ENCODE measurements at places on chromosomes 5 and 9.
A peak's percentile ranks its signal among the peaks of the same experiment; 100 is the strongest.

DNA sequence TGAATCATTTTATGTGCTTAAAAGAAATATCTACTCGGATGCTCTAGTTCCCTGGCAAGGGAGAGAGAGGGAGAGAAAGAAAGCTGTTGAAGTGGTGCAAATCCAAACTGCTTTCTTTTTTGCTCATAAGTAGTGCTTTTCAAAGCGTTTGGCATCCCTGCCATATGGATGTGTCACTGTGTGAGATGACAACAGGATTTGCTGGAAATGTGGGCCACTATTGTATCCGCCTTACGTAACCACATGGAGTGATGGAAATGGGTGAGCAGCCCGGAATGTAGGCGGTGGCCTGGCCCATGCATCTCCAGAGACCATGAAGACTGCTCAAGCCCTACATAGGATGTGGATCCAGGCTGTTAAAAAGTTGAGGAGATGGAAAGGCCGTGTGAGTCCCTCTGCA lies 30.8 kb downstream of the TJP2 start:
- DNase-seq = no peak

GRCh38 chr9:93092251-93092991 lies 3.6 kb upstream of the CARD19 start:
- no peak for DNase-seq

DNA sequence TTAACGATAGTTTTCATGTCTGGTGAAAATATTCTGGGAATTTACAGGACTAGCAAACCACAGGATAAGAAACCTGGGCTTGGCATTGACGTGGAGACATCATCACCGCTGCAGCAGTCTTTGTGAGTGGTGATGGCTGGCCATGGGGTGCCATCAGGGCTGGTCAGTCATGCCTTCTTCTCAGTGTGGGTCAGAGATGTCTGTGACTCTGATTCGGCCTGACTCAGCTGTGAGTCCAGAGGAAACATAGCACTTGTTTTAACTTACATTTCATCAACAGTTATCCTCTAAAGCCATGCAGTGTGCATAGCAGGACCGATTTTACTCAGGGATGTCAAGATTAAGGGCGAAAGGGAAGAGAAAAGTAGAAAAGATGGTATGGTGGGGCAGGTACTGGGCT lies 33.2 kb upstream of the CYFIP2 start:
- no peak for DNase-seq

GRCh38 chr9:107243742-107244141 lies 39.3 kb upstream of the RAD23B start:
- DNase-seq = no peak

DNA sequence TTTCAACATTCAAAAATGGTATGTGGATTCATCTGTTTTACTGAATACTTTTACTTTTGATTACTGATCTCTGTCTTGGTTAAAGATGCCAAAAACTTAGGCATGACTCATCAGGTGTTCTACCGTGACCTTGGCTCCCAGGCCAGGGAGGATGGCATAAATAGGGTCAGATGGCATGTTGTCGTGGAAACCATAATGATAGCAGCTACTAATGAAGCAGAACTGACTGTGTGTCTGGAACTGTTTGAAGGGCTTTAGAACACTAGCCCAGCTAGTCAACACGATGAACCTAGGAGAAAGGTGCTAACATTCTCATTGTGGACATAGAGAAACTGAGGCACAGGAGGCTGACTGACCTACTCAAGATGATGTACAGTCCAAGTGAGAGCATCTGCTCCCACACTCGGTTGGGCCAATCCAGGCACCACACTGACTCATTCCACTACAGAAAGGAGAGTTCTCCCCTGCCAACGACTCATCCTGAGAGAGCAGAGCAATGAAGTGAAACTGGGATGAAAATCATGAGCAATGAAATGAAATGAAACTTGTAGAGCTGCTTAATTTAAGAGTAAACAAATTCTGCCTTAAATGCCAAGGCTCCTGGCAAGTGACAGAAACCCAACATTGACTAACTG lies 116.0 kb downstream of the TENT4A start:
- DNase-seq = no peak

GRCh38 chr9:105414947-105415661 lies 32.7 kb upstream of the FSD1L start:
- peak; percentile 70 for DNase-seq

DNA sequence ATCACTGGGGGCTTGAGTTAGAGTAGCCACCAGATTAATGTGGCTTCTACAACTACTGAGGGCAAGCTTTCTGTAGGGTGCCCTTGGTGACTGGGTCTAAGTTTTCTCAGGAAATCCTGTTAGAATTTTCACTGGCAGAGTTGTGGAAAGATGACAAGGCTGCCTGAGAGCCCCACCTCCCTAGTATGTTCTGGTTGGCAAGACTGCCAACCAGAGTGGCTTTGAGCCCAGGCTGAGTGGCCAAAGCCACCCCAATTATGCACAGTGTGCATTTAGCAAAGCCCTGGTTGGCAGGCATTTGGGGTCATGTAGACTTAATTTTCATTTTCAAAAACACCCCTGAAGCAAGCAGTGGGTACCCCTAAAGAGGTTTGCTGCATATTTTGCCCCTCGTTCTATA lies 136.7 kb upstream of the HAPLN1 start:
- peak; percentile 34 for DNase-seq

- no peak for DNase-seq
These were observed 88.7 kb downstream of the PRKACG start for GRCh38 chr9:68925175-68925574.

- no peak for DNase-seq
These were observed 11.8 kb upstream of the NDUFB6 start for GRCh38 chr9:32584784-32585183.

- no peak for DNase-seq
These were observed 45.7 kb upstream of the PIK3R1 start for GRCh38 chr5:68169903-68170302.

GRCh38 chr9:95479330-95479729 lies 37.4 kb downstream of the PTCH1 start:
- DNase-seq = no peak

DNA sequence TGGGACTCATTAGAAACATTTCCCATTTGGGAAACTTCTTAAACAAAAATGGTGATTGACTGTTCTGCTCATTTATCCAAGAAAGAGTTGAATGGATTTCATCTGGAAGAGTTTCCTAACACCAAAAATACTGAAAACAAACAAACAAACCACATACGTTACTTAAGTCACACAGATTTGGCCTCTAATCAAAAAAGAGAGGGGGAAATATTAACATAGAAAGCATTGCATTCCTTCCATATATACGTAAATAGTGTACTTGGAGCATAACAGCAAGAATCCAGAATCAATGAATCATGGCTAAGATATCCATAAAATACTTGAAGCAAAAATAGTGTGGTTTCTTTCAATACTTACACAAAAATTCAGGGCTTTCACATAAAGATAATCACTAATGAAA lies 189.8 kb upstream of the MAP3K1 start:
- no peak for DNase-seq

DNA sequence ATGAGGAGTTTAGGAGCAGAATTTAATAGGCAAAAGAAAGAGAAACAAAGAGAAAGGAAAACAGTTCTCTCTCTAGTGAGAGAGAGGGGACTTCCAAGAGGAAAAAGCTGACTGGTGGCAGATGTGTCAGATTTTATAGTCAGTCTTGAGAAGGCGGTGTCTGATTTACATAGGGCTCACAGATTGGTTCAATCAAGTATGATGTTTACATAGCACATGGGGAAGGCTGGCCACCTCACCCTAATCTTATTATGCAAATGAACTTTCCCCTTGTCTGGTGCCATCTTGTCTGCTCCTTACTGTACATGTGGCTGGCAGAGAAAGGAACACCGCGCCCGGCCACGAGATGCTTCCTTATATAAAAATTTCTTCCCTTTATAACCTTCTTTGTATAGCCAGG lies 24.7 kb downstream of the UNC13B start:
- no peak for DNase-seq

DNA sequence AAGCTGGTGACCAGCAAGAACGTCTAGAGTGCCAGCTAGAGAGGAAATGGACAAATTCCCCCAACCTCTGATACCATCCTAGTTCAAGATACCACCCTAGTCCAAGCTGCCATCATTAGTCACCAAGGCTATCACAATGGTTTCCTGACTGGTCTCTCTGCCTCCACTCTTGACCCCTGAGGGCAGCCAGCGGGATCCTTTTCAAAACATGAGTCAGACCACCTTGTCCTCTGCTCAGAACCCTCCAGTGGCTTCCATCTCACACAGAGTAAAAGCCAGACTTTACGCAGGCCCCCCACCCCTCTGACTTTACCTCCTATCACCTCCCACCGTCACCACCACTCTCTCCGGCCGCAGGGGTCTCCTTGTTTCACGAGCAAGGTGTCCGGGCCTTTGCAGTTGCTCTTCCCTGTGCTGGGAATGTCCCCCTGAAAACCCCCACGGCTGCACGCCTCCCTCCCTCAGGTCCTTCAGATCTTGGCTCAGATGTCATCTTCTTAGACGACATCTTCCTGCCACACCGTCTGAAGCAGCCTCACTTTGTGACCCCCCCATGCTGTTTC lies 42.2 kb upstream of the FBXW11 start:
- DNase-seq = no peak

DNA sequence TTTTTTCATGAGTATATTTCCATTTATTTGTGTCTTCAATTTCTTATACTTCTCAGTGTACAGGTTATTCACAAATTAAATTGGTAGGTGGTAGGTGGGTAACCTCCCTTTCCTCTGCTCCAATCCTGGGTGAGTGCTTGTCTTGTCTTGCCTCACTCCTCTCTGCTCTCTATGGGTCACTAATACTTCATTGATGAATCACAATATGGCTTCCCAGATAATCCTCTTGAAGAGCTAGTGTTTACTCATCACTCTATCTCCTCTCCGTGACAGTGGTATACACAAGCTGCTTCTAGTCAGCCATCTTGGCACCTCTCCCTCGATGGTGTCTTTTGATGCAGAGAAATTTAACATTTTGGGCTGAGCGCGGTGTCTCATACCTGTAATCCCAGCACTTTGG lies 331.8 kb upstream of the NMUR2 start:
- no peak for DNase-seq

DNA sequence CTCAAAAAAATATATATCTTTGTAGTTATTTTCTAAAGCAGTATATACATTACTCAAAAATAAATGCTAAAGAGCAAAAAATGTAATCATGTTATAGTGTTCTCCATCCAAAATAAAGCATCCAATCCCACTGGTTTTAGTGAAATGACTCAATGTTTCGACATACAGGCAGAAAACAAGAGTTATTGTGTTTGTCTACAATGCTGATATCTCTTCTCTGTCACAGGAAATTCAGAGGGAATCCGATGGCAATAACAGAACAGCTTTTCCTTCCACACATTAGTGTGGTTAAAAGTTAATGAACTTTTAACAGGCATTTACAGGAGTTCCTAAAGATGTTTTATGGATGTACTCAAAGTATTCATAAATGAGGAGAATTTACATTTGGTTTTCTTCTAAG lies 12.0 kb downstream of the TTC33 start:
- DNase-seq = no peak

DNA sequence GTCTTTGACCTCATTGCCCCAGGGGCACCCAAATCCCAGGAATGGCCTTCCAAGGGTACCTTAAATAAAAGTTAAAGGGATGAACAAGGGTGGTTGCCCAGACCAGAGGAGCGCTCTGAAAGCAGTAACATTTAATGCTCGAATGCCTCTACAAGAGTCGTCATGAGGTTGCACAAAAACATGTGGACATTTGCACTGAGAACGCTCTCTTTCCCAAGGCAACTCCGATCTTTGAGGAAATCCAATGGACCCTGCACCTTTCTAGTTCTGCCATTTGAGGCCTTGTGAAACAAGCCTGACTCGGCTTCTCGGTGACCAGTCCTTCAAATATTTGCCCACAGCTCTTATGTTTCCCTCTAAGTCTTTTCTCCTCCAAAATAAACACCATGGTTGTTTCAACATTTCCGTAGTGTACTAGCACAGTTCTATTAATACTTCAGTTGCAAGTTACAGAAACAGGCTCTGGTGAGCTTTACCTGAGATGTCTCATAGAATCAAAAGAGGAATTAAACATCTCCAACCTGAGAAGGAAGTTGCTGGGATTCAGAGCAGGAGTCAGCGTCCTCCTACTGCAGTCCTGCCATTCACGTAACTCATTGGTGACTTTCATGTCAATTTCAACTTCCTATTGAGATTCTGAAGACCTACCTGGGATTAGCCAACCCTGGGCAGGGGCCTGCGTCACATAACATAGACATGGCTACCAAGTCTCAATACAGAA lies 168.8 kb upstream of the RAI14 start:
- DNase-seq = no peak

DNA sequence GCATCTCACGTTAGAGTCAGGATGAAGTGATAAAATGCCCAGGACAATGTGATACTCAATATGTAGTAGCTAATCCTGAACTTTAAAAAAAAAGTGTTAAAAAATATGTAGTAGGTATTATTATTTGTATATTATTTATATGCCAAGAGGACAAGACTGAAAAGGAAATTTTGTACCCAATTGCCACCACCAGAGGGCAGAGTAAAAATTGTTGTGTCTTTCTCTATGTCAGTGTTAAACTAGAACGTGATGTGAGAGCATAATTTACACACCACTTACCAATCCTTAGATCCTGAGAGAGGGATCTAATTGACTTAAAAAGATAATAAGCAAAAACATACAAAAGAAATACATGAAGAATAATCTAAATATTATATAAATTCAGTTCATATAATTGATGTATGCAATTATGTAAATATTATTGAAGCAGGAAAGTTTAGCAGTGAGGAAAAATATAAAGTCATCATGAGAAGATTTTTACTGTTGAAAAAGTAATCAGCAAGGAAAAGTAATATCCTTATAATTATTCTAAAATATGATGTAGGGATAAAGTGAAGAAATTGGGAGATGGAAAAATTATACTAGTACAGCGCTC lies 288.9 kb downstream of the RAB3C start:
- DNase-seq = no peak

DNA sequence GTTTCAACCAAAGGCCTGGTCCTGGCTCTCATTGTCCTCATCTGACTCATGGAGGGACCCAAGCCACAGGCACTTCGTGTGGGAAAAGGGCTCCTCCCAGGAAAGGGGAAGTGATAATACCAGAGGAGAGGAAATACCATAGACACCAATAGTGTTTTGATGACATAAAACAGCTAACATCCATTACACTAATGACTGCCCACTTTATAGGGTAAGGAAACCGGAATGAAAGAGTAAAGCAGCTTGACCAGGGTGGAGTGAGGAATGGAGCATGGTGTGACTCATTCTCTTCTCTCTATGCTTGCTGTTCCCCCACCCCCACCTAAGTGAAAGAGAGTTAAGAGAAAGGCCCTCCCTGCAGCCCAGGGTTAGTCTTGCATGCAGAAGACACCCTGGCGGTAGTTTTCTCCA lies 67.4 kb upstream of the HRH2 start:
- DNase-seq = no peak

DNA sequence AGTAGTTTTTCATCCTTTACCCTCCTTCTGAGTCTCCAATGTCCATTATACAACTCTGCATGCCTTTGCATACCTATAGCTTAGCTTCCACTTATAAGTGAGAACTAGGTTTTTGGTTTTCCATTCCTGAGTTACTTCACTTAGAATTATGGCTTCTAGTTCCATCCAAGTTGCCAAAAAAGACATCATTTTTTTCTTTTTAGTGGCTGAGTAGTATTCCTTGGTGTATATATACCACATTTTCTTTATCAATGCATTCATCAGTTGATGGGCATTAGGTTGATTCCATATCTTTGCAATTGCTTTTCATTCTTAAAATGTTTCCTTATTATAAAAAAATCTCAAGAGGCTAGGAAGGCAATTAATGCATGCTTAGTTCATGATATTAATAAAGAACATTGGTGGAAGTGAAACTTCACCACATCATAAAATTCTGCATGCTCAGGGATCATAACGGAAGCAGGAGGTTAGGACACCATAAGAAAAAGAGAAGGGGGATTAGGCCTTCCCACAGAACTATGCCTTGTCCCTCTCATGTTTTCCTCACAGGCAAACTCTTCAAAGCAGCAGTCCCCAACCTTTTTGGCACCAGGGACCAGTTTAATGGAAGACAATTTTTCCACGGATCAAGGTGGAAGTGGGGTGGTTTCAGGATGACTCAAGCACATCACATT lies 105.2 kb downstream of the FRMD3 start:
- DNase-seq = no peak

Data from D341Med (cell line).